ENCODE measurements at places on chromosomes 11 and 22.

DNA sequence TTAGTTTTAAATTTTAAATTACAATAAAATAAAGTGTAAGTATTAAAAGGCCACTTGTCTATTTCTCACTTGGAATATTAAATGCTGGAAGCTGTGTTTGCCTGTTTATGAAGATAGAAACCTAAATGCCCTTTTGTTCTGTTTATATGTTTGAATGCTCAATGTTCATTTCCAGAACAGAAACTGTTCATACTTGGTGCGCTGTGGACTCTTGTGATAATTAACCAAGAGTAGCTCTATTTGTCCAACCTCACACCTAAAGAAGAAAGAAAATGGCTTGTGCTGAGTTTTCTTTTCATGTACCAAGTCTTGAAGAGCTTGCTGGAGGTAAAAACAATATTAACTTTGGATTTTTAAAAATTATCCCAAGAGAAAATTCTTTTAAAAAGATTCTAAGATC is 5.7 kb downstream of the C11orf54 start:
- DNase-seq: no peak

GRCh38 chr11:28962502-28962901 is 854.3 kb downstream of the METTL15 start:
- DNase-seq: no peak

- no peak for DNase-seq
Measured at GRCh38 chr22:21940521-21940920, 12.1 kb downstream of the PPM1F start.

- DNase-seq: no peak
Measured at GRCh38 chr11:15418921-15419320, 304.2 kb downstream of the INSC start.

DNA sequence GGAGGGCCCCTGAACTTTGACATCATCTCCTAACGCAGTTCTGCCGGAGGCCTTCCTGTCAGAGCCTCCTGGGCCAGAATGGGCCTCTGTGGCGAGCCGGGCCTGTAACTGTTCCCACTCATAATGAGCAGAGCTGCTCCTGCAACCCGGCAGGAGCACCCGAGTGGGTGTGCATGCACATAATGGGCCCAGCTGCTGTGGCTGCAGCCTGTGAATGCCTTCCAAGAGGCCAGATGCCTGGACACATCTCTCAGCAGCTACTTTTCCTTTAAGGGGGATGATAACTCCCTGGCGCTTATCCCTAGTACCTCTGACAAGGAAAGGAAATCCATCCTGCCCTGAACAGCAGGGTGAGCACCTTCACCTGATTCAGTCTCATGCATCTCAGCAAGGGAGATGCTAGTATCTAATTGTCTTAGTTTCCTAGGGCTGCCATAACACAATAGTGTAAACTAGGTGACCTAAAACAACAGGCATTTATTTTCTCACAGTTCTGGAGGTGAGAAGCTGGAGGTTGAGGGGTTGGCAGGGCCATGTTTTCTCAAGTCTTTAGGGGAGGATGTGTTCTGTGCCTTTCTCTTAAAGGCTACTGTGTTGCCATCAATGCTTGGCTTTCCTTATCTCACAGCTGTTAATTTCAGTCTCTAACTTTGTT is 120.5 kb downstream of the TEAD1 start:
- no peak for DNase-seq
